ENCODE measurements at places on chromosomes 1 and 21.

- DNase-seq: no peak
Measured at GRCh38 chr1:236565530-236565929, 38.8 kb downstream of the HEATR1 start.

GRCh38 chr21:36727866-36728265 is 29.0 kb downstream of the SIM2 start:
- DNase-seq: no peak

GRCh38 chr1:167701510-167701909 is 20.3 kb upstream of the MPZL1 start:
- no peak for DNase-seq

DNA sequence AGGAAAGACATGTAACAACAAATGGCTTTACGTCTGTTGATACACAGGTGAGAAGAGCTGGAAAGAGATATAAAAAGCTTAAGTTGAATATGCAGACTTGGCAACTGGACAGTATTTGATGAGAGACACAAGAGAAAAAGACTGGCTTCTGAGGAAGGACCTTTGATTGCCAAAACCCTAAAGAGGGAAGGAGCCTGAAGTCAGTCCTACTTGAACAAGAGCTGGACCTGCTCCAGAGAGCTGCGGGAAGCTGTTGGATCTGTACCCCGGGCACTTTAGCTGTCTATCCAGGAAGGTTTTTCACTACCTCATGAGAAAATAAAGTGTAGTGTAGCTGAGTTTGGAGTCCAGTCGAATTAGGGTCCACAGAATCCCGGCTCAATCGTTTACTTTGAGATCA is 25.3 kb upstream of the LRRC8B start:
- DNase-seq: no peak

- DNase-seq: no peak
Measured at GRCh38 chr1:211839106-211839505, 8.5 kb upstream of the LPGAT1 start.

- no peak for DNase-seq
Measured at GRCh38 chr1:198132060-198132781, 24.6 kb upstream of the NEK7 start.
